ENCODE measurements at places on chromosomes 13 and 19.

DNA sequence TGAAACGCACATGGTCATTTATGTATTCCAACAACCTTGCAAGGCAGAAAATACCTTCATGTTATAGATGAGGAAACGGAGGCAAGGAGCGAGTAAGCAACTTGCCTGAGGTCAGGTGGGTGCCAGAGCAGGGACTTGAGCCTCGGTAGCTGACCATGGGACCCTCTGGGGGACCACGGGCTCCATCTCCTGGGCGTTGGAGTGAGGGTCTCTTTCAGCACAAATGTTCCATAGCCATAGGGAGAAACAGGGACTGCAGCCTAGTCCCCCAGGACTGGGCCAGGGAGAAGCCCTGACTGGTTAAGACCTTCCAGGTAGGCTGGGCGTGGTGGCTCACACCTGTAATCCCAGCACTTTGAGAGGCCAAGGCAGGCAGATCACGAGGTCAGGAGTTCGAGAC lies 38.4 kb upstream of the ADGRE5 start:
- ATAC-seq, result no peak

GRCh38 chr19:45645068-45645630 lies 6.0 kb upstream of the EML2 start:
- no peak for ATAC-seq

DNA sequence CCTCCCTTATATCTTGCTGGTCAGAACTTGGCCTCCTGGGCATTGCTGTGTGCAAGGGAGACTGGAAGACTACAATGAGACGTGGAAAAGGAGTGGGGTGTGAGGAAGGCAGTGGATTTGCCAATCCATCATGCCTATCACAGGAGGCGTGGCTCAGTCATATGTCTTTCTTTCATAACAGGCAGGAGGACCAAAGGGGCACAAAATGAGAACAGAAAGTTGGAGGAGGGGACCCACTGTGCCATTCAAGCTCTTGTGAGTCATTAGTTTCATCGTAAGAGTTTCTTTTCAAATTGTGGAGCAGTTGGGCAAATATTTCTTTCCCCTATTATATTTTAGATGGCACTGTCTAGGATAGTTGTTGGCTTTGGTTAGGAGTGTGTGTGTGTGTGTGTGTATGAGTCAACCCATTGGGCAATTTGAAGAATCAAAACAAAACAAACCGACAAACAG lies 471.5 kb downstream of the TSHZ3 start:
- peak; percentile 21 for ATAC-seq

DNA sequence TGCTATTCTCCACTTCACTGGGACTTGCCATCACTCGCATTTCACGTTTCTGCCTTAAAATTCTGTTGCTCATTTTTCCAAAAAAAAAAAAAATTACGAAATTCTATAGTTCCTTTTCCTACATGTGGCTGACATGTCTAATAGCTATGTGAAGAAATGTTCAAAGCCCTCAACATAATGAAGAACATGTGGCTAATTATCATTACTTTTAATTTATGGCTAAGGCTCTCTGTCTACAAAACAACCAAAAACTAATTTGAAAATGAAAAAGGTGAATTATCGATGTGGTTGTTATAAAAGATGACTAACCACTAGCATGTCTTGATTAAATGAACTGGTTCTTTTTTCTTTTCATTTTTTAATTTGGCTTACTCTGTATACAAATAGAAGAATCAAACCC lies 940.0 kb downstream of the EFNB2 start:
- no peak for ATAC-seq

DNA sequence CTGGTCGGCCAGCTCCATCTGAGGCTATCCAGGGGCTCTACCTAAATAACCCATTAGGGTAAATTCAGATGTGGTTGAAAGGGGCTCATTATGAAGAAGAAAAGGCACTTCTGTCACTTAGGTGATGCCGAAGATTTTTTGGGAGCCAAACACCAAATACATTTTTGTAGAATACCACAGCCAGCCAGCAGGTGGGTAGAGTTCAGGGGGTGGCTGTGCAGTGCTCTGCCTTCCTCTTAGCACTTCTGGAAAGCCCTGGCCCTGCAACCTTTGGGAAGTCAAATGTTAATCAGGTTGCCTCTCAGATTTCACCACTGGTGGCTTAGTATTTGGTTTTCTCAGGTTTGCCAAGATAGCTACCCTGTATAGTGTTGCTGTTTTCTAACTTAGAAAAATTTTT lies 18.5 kb upstream of the GPR18 start:
- no peak for ATAC-seq

GRCh38 chr13:44300895-44301638 lies 72.6 kb upstream of the SERP2 start:
- peak; percentile 75 for ATAC-seq

DNA sequence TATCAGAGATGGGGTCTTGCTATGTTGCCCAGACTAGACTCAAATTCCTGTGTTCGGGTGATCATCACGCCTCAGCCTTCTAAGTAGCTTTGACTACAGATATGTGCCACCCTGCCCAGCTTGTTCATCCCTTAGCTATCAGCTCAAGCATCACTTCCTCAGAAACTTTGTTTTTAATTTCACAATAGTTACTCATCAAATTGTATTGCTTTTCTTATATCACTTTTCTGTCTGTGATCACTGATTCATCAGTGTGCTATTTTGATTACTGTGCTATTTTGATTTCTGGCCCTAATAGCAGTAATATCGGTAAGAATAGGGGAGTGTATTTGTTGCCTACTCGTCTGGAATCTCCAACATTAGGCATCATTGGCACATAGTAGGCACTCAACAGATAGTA lies 878.6 kb upstream of the PCDH20 start:
- no peak for ATAC-seq

Measured in motor neuron (in vitro differentiated cells).